Right renal cortex interstitium (tissue), 3 donors: ENCODE measurements at places on chromosomes 6 and 20. TPM values are rescaled to one million over a fixed set of nuclear protein-coding genes. Genes with fewer than 3 reads are reported as not detected.

Gene NMBR
- 0.29 TPM for polyA plus RNA-seq

Gene OR2B6
- 0.33 TPM for polyA plus RNA-seq

Gene MAP3K5
- 6.5 TPM for polyA plus RNA-seq

Gene IMPG1
- polyA plus RNA-seq: 1.9 TPM

Gene STX16
- polyA plus RNA-seq: 57.6 TPM

Gene PLAGL2
- 21.5 TPM for polyA plus RNA-seq

Gene NUS1
- polyA plus RNA-seq: 59.1 TPM

Gene SULF2
- polyA plus RNA-seq: 80.7 TPM

Gene CST5
- 0.47 TPM for polyA plus RNA-seq

Gene SLC35D3
- 0.08 TPM for polyA plus RNA-seq

DNA sequence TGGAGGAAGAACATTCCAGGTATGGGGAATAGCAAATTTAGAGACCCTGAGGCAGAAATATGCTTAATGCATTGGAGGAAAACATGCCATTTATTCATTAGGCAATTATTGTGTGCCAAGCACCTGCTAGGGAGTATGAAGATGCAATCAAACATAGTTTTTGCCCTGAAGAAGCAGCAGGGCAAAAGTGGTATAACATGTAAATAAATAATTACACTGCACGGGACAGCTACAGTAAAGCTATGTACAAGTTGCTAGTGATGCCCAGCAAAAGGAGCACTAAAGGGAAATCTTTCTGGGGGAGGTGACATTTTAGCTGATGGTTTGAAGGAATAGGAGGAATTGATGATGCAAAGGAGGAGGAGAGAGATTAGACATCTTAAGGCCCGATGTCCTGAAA is 624 bp upstream of the TJAP1 start:
- DNase-seq: no peak

DNA sequence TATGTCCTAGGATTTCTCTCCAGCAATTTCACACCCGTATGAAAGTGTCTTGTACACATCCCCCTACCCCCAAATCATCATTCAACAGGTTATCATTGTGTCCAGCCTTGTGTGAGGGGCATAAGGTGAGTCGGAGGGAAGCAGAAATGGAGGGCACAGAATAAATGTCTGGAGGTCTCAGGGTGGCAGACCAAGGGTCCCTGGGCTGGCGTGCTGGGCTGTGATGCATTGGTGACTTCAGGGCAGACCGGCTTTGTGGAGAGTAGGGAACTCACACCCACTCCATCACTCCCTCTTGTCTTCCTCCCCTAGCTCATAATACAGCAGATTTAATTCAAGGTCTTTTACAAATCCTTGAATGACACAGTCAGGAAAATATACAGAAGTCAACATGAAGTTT is 191.7 kb upstream of the PMEPA1 start:
- no peak for DNase-seq

DNA sequence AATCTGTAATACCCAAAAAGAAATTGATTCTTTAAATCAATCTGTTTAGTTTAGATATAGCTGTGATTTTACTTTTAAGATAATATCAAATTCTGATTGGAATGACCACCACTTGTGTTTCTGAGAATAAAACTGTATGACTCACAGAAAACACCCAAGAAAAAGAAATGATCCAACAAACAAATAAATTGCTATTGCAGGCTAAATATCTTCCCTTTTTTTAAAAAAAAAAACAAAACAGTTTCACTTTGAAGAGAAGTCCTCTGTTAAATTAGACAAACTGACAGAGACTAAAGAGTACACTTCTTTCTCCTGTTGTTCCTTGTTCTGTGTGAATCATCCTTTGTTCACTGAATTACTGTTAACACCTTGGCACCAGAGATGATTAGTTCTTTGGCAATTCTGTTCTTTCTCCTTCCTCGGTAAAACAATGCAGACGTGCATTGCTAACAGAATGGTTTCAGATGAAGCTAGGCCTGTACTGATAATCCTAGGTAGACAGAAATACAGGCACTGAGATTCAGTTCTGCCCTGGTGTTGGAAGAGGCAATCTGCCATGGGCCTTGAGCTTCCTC is 895.2 kb upstream of the CITED2 start:
- no peak for DNase-seq

GRCh38 chr6:130505808-130506598 is 140.2 kb downstream of the TMEM200A start:
- DNase-seq: no peak

- DNase-seq: no peak
Measured at GRCh38 chr6:152184917-152185574, 377.6 kb downstream of the ESR1 start.

DNA sequence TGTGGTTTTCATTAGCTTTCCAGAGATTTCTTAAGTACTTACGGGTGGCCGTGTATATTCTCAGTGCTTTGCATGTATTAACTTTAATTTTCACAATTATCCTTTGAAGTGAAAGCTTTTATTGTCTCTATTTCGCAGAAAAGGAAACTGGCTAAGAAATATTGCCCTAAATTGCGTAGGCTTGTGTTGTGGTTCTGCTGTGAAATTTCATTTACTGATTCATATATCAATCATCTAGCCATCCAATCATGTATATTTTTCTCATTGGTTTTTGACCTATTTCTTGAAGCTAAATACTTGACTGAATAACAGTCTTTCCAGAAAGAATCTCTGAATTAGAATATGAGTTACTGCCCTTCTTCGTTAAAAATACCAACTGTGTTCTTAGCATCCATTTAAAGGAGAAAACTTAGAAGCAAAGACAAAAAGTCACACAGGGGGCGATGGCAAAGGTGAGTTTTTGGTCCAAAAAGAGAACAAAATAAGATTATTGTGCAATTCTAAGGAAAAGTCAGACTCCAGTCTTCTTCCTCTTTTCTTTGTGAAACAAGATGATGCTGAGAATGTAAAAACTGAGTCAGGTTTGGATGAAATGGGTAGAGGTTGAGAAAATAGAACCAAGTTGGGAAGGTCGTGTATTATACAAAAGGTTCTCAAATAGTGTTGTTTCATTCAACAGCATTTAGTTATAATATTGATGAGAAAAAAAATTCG is 1.4 kb downstream of the CYB5R4 start:
- DNase-seq: no peak

DNA sequence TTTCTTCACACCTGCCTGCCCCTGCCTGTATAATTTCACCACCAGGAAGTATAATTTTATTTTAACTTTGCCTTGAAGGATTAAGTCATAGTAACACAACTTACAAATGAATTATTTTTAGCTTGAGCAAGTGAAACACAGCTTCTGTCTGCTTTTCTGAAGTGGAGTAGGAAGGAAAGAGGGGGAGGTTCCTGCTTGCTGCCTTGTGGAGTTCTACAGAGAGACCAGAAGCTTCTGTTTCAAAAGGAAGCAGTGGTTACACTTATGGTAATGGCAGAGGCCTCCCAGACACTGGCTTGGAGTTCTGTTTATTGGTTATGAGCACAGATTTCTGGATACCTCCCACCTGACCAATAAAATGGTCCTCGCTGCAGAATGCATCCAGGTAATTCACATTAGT is 159.6 kb downstream of the TMEM200A start:
- no peak for DNase-seq

- DNase-seq: no peak
Measured at GRCh38 chr6:26556263-26557070, 18.3 kb downstream of the HMGN4 start.

- DNase-seq: no peak
Measured at GRCh38 chr6:4896401-4896800, 107.4 kb downstream of the RPP40 start.

GRCh38 chr6:45052325-45052724 is 275.8 kb upstream of the RUNX2 start:
- DNase-seq: no peak

GRCh38 chr6:128121610-128122009 is 220.8 kb upstream of the THEMIS start:
- no peak for DNase-seq

DNA sequence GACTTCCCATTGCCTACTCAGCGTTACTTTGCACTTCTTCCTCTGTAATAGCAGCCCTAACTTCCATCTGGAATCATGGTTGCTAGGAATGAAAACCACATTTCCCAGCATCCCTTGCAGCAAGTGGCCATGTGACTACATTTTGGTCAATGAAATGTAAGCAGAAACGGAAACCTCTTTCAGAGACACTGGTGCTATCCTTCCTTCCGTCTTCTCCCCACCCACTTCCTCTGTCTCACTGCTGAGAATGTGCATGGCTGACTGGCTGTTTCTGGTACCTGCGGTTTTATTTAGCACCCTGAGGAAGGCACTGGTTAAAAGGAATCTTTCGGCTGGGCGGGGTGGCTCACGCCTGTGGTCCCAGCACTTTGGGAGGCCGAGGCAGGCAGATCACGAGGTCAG is 107.4 kb downstream of the SCML4 start:
- DNase-seq: no peak

DNA sequence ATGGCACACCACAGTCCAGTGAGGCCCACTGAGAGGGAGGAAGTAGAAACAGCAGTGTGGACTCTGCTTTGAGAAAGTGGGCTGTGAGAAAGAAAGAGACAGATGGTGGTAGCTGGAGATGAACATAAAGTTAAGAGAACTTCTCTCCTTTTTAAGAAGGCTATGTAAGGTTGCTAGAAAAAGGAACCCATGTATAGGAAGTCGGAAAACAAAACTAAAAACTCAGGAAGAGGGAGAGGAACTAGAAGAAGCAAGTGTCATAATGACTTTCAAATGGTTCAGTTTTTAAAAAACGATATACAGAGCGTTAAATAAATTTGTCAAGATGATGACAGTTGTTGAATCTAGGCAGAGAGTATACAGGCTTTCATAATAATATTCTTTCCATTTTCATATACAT is 25.4 kb upstream of the GMNN start:
- no peak for DNase-seq

GRCh38 chr20:61804752-61805295 is 260.9 kb downstream of the TAF4 start:
- no peak for DNase-seq

- no peak for DNase-seq
Measured at GRCh38 chr6:141140905-141141304, 991.8 kb upstream of the GJE1 start.

DNA sequence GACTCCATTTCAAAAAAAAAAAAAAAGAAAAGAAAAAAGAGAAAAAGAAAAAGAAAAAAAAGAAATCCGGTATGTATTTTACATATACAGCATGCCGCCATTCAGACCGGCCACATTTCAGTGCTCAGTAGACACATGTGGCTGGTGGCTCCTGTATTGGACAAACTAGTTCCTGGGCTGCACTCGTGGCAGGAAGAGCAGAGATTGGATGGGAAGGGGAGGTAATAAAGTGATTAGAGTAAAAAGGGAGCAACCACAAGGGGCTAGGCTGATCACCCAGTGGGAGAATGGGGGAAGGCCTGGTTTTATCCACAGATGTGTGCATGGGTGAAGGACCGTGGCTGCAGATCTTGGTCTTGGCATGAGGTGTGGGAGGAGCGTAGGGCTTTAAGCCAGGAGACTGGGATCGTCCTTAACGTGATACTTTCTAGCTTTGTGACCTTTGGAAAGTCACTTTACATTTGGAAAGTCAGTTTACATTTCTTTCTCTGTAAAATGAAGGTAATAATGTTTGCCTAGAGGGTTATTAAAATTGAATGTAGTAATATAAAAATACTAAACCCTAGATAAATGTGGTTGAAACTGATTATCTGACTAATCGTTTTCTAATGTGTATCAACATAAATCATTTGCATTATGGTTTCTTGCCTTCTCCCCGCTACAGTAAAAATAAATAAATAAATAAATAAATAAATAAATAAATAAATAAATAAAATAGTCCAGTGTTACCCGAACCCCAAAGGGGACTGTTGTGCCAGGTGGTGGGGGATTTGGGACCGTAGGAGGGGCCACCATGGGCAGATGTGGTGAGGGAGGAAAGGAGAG is 869 bp upstream of the TRIM15 start:
- no peak for DNase-seq

- no peak for DNase-seq
Measured at GRCh38 chr6:10347561-10348327, 67.1 kb downstream of the TFAP2A start.

GRCh38 chr6:108068618-108069017 is 5.9 kb downstream of the OSTM1 start:
- DNase-seq: no peak

DNA sequence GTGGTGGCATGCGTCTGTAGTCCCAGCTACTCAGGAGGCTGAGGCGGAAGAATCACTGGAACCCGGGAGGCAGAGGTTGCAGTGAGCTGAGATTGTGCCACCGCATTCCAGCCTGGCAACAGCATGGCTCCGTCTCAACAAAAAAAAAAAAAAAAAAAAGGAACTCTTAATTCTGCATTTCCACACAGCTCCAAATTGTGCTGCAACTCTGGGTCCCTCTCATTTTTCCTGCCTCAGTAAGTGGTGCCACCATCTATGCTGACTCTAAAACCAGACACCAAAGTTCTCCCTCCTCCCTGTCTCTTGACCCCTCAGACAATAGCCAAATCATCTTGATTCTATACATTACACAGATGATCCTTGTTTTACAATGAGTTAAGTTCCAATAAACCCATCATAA is 133.9 kb downstream of the BTBD9 start:
- DNase-seq: no peak

DNA sequence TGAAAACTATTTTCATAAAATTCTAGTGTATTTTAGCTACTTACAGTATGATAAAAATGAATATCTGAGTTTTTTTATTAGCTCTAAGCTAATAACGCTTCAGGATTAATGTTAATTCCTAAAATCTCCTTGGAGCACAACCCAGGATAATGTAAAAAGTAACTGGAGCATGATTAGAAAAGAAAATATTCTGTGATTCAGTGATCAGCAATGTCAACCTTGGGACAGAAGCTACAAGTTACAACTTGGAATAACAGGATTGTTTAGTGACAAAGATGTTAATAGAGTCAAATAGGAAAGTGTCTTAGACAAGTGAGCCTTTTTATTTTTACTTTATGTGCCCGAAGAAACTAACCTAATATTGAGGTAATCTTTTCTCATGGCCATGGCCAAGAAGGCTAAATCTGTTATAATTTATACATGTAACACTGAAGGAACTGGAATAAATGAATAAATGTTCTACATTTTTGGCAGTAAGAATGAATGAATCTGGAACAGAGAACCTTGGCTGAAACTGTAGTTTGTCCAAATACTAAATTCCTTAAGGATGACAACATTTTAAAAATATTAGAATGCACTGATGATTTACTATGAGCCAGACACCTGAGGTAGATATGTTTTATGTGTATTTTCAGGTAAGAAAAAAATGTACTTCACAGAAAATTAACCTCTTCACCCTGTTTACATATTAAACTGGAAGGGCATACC is 994.0 kb downstream of the GRIK2 start:
- DNase-seq: no peak

GRCh38 chr20:43839793-43840199 is 74.9 kb upstream of the TOX2 start:
- no peak for DNase-seq

GRCh38 chr20:62186887-62187866 is 4.3 kb downstream of the MTG2 start:
- DNase-seq: no peak
